ENCODE measurements at places on chromosomes 4 and X.

DNA sequence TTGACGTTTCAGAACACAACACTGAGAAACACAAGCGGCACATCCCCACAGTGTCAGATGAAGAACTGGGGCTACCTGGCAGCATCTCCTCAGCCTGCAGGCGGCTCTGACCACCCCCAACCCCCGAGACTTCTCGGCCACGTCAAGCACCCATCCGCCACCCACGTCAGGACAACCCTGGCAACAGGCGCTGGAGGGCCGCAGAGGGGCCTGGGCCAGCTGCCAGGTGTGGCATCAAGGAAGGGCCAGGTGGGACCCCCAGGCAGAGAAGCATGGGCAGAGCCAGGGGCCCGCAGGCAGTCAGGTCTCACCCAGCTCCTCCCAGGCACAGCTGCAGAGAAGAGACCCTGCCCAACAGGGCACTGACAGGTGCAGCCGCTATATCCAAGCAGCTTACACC lies 22.3 kb downstream of the GAK start:
- no peak for DNase-seq

DNA sequence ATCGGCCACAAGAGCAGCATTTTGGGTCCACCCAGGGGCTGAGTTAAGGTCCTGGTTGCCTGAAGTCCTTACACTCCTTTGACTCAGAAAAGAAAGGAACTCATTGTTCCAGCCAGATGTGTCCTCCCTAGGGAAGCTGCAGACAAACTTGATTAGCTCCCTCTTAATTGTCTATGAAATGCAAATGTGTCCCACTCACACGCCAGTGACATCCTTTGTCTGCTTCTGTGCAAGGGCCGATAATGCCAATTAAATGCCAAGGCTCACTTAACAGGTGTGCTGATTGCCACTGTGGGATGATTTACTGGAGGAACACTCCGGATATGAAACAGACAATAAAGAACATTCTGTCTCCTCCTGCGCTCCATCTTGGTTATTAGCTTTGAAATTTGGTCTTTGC lies 332.9 kb upstream of the CPEB2 start:
- DNase-seq: no peak

GRCh38 chr4:73723023-73723422 lies 17.3 kb upstream of the CXCL8 start:
- DNase-seq: no peak

GRCh38 chrX:101393530-101394305 lies 2.9 kb downstream of the RPL36A start:
- DNase-seq: no peak

DNA sequence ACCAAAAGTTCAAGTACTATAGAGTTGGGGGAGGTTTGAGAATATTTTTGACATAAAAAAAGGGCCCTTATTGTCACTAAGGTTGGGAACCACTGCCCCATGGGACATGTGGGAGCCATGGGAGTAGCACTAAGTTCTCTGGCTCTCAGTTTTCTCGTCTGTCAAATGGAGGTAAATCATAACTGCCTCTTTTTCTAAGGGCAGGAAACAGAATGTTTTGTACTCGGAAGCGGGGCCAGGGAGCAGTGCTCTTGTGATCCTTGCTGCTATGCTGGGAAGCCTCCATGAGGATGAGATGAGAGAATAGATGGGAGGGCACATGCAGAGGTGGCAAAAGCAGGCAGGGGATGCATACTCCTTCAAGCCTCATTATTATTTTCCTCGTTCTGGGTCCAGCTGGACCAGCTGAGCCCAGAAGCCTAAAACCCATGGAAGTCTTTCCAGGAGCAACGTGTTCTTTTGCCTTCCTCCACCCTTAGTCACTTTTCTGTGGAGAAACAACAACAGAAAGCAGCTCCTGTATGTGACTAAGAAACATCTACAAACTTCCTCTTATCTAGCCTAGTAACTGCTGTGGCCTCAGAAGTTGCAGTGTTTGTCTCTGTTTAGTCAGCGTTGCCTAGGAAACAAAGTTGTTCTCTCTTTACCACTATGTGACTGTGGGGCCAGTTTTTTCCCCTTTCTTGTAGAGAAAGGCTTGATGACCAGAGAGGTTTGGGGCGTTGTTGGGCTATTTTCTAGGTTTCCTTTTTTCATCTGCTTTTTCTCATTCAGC lies 64.8 kb downstream of the TSC22D3 start:
- DNase-seq: peak; percentile 53

DNA sequence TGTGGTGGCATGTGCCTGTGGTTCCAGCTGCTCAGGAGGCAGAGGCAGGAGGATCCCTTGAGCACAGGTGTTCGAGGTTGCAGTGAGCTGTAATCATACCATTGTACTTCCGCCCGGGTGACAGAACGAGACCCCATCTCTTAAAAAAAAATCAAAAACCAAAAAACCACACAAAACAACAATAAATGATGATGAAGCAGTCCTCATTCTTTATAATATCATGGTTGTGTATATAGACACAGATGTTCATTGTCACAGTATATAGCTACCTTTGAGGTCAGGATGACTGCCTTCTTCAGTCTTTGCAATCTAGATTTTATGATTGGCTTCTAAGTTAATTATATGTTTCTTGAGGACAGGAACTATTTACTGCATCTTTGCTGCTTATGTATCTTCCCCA lies 37.0 kb downstream of the ZFX start:
- no peak for DNase-seq

GRCh38 chr4:8133897-8134563 lies 24.6 kb downstream of the ABLIM2 start:
- no peak for DNase-seq

DNA sequence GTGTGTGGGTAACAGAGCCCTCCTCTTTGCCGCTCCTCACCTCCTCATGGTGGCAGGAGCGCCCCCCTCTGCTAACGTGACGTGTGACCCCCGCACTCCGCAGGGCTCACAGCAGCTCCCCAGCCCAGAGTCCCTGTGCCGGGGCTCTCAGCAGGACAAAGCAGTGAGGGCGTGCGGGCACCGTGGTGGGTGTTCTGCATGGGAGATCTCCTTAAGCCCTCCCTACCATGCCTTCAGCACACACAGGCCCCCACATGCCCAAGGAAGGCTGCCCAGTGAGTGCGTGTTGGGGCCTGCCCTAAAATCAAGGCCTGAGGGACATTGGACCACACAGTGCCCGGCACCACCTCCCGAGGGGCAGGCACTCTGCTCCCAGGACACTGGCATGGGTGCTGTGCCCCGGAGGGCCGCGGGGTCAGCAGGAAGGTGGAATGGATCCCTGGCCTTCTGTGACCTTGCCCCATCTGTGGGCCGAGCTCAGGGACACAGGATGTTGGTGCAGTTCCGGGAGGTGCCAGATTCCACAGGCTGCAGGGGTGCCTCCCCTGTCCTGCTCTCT lies 10.1 kb downstream of the PSAPL1 start:
- DNase-seq: peak; percentile 85

GRCh38 chr4:7511525-7511924 lies 76.8 kb upstream of the PSAPL1 start:
- no peak for DNase-seq

GRCh38 chrX:139734996-139735395 lies 27.0 kb upstream of the MCF2 start:
- DNase-seq: no peak

- no peak for DNase-seq
Observed at GRCh38 chr4:97270051-97270450, 873.2 kb downstream of the STPG2 start.

GRCh38 chrX:40855932-40856515 lies 120.7 kb upstream of the MED14 start:
- no peak for DNase-seq

DNA sequence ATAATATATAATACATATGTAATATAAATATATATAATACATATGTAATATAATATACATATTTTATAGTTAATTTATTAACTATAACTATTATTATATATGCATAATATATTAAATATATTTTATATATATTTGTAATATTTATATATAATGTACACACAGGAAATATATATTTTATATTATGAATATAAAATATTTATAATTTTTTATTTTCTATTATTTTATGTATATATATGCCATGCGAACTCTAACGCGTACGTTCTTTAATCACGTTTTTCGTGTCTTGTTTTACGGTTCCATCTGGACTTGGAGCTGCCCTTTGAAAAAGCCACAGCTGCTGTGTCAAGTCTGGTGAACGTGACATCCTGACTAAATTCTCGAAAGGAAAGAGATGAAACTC lies 332.1 kb downstream of the ASMT start:
- DNase-seq: no peak
